ENCODE measurements at places on chromosomes 5 and 9.

DNA sequence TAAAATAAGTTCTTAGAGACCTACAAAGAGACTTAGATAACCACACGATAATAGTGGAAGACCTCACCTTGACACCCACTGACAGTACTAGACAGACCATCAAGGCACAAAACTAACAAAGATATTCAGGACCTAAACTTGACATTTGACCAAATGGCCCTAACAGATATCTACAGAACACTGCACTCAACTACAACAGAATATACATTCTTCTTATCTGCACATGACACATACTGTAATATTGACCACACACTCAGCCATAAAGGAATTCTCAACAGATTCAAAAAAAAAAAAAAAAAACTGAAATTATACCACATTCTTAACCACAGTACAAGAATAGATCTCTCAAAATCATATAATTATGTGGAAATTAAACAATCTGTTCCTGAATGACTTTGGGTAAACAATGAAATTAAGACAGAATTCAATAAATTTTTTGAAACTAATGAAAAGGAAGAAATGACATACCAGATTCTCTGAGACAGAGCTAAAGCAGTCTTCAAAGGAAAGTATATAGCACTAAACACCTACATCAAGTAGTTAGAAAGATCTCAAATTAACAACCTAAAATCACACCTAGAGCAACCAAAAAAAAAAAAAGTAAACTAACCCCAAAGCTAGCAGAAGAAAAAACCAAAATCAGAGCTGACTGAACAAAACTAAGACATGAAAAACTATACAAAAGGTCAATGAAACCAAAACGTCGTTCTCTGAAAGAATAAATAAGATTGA, 362.3 kb upstream of the POU5F2 start:
- no peak for DNase-seq

- no peak for DNase-seq
These were observed 343.8 kb upstream of the CHD1 start for GRCh38 chr5:99272576-99272975.

- no peak for DNase-seq
These were observed 73.2 kb downstream of the PIK3R1 start for GRCh38 chr5:68288707-68289134.

DNA sequence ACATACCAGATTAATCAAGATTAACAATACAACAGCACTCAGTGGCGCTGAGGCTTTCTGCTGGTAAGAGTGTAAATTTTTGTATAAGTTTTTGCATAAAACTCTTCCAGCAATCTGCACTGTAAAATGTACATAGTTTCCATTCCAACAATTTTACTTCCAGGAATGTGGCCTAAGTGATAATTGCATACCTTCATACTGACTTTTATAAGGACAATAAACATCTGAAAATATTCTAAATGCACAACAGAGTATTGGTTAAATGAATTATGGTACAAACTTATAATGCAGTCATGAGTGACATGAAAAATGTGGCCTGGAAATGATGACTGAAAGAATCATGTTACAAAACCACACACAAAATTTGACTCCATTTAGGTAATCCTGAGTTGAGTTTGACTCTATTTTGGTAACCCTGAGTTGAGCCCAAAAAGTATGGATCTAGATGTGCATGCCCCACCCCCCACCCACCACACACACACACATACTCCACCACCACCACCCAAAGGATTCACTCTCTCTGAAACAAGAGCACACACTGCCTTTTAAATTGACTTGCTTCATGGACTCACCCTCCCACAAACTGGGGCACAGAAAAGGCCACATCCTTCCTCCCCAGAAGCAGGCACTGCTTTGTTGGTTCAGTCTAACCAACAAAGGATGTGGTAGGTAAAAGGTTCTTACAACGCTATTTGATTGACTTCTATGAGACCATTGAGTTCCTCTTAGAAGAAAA, 137.6 kb downstream of the SUSD1 start:
- DNase-seq = peak; percentile 96

DNA sequence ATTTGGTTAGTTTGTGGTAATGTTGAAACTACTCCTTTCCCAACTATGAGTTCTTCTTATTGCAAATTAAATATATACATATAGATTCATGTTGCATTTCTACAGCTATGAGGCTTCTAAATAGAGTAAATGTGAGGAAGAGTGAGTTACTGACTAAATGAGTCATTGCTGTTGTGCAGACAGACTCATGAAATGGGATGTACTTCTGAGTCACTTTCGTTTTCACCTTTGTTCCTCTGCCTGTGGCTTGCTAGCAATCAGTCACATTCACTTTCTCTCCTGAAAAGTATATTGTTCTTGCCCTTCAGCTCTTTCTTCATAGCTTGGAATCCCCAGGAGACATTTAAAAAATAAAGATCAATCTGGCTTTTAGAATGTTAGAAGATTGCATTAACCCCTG, 295.5 kb upstream of the SMC2 start:
- peak; percentile 53 for DNase-seq

DNA sequence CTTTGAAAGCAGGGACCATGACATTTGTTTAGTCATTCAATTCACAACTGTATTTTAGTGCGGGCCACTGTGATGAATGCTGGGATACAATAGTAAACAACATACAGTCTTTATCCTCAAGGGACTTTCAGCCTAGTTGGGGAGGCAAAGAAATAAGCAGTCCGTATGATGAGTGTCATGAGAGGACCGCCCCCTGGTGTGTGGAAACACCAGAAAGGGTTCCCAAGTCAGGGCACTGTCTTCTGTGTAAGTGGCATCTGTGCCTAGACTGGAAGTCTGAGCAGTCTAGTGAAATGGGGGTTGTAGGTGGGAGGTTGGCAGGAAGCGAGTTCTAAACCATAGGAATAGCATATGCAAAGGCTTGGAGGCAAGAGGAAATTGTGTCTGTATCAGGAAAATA, 6.8 kb downstream of the C9orf43 start:
- no peak for DNase-seq

DNA sequence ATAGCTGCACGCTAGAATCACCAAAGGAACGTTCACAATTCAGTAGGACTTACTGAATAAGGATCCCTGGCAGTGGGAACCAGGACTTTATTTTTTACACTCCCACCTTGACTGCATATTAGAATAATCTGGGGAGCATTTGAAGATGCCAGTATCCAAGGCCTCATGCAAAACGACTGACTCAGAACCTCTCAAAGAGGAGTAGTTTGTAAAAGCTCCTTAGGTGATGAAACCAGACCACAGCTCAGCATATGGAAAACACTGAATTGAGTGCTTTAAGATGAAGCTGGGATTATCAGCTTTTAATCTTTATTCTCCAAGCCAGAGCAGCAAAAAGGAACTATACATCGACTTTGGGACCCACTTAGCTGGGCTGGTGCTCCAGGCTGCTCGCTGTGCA, 288.3 kb downstream of the MLLT3 start:
- no peak for DNase-seq

- no peak for DNase-seq
These were observed 438.4 kb downstream of the RAB3C start for GRCh38 chr5:59021286-59021673.

- no peak for DNase-seq
These were observed 3.9 kb upstream of the PLPP1 start for GRCh38 chr5:55538661-55539060.

GRCh38 chr9:106980551-106981101, 117.7 kb downstream of the ZNF462 start:
- peak; percentile 44 for DNase-seq

- DNase-seq = no peak
These were observed 560.7 kb downstream of the ZNF608 start for GRCh38 chr5:124185716-124186115.

DNA sequence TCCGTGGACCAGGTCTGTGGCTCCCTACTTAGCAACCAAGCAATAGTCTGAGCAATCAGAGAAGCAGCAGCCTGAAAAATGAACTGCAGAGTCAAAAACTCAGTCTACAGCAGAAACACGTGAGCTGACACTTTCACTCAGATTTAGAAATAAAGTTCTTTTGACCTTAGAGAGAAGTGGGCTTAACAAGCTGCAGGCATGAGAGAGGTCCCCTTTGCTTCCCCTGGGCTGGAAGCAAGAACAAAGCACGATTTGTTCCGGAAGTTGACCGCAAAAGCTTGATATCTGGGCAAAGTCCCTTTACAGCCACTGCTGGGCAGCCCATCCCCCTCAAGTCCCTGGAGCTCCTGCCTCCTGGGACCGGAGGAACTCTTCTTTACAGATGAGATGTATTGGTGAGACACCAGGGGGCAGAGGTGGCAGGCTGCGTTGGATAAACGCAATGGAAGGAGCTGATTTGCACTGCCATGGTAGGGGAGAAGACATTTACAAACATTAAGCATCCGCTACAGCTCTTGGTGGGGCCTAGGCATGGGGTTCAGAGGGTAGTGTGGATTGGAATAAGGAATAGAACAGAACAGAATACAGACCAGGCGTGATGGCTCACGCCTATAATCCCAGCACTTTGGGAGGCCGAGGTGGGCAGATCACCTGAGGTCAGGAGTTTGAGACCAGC, 5.8 kb upstream of the SOWAHA start:
- peak; percentile 35 for DNase-seq

DNA sequence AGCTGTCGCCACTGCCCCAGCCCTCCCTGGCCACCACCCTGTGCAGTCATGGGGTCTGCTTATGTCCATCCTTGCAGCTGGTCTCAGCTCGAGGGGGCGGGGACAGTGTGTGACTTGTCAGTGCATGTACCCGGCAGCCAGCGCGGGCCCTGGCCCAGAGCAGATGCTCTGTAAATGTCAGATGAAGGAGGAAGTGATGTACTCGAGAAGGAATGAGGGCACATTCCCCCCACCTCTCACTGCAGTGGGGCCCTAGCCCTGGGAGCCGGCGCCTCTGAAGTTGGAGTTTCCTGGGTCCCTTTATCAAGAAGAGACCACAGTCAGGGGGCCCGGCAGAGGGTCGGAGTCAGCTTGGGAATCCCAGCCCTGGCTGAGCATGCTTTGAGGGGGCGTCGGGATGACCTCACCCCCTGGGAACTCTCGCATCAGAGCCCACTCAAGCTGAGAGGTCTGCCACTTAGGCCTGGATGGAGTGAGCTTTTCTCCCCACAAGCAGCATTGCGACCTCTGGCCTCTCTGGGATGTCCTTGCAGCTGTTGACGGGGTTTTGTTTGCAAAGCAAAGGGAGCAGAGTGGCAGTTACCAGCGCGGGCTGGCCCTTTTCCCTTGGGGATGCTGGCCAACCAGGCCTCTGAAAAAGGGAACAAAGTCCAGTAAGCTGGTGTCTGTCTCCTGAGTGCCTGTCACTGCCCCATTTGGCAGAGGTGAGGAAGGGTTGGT, 19.0 kb downstream of the NEURL1B start:
- peak; percentile 95 for DNase-seq

DNA sequence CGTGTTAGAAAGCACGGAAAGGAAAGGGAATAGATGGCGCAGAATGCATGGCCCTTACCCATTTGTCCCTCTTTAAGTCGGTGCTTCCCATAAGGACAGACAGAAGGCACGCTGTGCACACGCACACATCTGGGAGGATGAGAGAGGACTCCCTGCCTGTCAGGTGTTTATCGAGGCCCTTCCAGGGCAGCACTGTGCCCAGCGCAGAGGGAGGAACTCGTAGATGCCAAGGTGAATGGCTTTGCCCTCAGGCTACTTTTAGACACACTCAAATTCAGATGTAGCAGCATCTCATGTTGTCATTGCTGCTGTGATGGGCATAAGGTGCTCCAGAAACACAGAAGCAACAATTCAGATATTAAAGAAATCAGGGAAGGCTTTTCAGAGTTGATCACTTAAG, 70.2 kb upstream of the CTSL start:
- no peak for DNase-seq

DNA sequence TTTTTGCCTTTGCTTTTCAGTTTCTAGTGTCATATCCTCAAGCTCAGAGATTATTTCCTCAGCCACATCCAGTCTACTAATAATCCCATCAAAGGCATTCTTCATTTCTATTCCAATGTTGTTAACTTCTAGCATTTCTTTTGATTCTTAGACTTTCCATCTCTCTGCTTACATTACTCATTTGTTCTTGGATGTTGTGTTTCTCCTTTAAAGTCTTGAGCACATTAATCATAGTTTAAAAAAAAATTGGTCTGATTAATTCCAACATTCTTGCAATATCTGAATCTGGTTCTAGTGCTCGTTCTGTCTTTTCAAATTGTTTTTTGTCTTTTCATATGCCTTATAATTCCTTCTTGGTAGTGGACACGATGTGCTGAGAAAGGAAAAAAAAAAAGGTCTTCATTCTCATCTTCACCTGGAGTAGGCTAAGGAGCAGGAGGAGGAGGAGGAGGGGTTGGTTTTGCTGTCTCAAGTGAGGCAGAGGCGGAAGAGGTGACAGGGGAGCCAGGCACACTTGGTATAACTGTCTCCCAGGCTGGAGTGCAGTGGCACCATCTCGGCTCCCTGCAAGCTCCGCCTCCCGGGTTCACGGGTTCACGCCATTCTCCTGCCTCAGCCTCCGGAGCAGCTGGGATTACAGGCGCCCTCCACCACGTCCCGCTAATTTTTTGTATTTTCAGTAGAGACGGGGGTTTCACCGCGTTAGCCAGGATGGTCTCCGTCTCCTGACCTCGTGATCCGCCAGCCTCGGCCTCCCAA, 16.3 kb downstream of the PRXL2C start:
- peak; percentile 50 for DNase-seq

- DNase-seq = peak; percentile 99
These were observed 28.8 kb downstream of the SPOCK1 start for GRCh38 chr5:137470111-137470920.

DNA sequence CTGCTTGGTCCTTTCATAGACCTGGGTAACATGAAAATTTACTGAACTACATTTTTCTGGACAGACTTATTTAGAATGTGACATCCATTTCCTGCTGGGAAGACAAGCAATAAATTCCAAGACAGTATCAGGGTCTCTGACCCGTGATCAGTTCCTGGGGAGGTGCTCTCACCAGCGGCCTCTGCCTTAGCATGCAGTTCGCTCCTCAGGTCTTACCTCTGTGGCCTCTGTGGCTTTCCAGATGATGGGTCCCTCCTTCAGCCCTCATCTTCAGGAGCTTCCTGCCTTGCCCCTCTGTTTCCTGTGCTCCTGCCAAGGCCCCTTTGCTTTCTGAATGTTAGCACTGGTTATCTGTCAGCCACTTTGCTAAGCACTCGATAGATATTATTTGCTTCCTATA, 66.4 kb downstream of the CMYA5 start:
- peak; percentile 9 for DNase-seq

DNA sequence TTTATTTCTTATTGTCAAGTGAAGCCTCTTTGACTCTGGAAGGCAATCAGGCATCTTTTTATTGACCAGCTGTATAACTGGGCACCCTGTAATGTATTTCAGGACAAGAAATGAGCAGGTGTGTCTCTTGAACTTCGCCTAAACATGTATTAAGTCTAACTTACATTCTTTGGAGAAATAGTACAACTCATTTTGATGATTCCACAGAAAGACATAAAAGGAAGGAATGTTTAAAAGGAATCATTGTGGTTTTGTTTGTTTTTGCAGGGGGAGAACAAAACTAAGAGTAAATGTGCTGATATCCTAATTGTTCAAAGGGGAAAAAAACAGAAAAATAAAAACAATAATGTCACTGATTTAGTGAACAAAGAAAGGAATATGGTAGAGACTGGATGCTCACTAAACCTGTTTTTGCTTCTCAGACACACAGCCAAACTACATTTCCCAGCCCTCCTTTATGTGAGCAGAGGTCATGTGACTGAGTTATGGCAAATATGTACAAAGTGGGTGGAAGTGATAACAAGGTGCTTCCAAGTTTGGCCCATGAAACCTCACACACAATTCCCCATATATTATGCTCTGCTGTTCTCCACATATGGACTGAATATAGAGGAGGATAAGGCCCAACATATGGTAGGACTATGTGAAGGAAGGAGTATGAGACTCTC, 150.6 kb upstream of the ACOT12 start:
- DNase-seq = no peak

GRCh38 chr9:33344145-33344544, 53.8 kb downstream of the NFX1 start:
- no peak for DNase-seq

GRCh38 chr5:113276001-113276400, 158.8 kb downstream of the TSSK1B start:
- DNase-seq = no peak

- DNase-seq = peak; percentile 39
These were observed 16.0 kb downstream of the SERINC5 start for GRCh38 chr5:80239680-80240367.

All from EH (cell line).